NCI-H1105 treated with DMSO at 0.1 percent for 48 hours (cell line): ENCODE measurements at places on chromosomes 3 and 15.

DNA sequence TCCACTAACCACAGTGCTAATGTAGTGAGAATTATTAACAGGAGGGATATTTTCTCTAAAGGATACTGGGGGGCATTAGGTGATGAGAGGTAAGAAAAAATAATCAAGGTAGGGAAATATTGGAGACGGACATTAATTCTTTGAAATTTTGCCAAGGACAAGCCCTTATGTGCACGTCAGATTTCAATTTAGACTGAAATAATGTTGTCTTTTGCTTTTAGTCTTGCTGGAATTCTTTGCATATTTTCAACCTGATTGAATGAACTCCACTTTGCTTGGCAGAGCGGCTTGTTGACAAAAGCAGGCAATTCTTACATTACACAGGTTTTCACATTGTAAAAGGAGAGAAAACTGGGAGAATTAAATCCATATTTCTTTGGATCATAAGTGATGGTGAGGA, 25.0 kb upstream of the C3orf52 start:
- DNase-seq: no peak

DNA sequence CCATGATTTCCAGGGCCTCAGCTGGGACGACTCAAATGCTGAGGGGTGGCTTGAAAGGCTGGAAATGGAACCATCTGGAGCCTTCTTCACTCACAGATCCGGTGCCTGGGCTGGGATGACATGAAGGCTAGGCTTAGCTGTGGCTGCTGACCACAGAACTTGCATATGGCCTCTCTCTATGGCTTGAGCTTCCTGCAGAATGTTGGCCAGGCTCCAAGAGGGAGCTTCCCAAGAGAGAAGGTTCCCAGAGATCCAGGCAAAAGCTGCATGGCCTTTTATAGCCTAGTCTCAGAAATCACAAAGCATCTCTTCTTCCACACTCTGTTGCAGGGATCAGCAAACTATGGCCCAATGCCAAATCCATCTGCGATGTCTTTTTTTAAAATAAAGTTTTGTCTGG, 44.8 kb downstream of the GATM start:
- DNase-seq: no peak

DNA sequence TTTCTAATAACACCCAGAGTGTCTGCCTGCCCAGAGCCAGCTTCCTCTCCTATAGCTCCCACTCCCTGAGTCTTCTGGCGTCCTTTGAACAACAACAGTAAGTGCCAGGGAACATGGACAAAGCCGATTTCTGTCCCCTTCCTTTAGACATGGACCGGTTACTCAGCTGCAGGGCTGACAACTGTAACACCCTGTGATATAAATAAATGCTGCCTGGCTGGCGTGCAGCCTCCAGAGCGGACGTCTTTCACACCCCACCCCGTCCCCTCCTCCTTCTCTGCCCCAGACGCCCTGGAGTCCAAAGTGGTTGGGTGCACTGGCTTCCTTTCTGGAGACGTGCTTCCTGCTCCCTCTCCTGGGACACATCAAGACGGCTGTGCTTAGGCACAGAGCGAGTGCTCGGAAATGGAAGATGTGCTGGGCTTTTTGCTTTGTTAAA, 281.9 kb upstream of the LRRFIP2 start:
- no peak for DNase-seq

GRCh38 chr3:50156549-50157493, 1.7 kb downstream of the SEMA3F start:
- no peak for DNase-seq

GRCh38 chr3:101303089-101303731, 17.2 kb downstream of the IMPG2 start:
- DNase-seq: no peak

DNA sequence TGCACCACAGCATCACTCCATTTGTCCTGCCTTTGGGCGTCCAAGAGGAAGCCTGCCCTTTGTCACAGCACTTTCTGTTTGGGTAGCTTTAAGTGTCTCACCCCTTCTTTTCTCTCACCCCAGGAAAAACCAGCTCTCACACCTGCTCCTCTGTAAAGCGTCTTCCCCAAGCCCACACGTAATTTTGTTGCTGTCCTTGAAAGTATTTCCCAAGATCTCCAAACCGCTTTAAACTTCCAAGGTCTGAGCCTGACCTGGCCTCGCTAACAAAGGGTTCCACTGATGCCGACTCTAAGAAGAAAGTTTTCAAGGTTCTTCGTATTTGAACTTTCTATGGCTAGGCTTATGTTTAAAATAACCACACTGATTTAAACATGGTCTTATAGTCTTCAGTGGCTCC, 5.3 kb downstream of the ABHD2 start:
- no peak for DNase-seq

DNA sequence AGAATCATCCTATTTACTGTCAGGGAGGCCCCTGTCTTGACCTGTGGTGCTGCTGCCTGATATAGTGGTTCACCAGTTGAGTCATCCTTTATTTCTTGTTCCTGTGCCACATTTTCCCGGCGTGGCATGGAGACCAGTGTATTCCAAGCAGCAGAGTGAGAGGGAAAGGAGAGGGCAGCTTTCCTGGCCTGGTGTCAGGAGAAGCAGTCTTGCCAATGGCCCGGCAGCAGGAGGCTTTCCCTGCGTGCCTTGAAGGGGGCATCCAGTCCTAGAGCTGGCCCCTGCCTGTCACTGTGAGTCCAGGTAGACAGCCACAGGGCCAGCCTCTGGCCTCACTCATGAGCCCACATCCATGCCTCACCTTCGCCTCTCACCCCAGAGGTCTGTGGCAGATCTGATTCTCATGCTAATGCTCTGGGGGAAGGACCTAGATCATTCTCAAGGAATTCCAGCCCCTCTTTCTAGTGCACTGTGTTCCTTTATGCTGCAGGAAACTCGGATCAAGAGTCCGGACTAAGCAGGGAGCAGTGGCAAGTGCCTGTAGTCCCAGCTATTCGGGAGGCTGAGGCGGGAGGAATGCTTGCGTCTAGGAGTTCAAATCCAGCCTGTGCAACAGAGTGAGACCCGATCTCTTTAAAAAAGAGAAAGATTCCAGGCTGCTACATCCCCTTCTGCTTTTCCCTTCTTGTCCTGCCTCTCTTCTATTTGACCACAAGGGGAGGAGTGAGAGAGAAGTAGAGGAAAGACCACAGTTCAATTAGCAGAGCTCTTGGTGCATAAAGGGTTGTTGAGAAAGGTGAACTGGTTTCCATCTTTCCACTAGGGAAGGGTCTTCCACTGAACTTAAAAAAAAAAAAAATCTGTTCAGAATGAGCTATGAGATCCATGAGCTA, 66.8 kb upstream of the HACD2 start:
- no peak for DNase-seq

GRCh38 chr3:104947943-104948342, 418.8 kb upstream of the ALCAM start:
- DNase-seq: no peak

GRCh38 chr3:52323526-52324295, 7.6 kb downstream of the DNAH1 start:
- DNase-seq: no peak

DNA sequence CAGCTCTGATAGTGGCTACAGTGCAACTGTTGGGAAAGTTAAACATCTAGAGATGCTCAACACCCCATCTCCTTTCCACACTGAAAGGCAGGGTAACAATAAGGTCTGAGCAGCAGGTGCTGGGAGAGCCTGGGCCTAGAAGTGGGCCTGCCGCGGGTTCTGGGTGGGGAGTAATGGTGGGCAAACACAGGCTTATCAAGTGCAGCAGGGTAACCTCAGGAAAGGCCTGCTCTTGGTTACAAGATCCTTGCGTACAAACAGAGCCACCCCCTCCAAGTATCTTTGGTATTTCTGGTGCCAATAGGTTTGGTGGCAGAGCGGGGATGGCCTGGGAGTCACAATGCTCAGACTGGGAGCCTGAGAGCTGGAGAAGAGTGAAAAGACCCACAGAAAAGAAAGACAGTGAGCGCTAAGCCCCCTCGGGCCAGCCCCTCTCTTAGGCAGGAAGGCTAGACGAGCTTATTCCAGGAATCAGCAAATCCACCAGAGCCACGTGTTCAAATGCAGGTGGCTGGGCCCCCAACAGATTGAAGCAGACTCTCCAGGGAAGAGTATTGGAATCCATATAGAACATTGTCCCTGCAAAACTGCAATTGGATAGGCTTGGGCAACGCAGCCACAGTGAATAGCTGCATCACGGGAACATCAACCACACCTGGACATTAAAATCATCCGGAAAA, 2.7 kb downstream of the IQSEC1 start:
- DNase-seq: no peak

DNA sequence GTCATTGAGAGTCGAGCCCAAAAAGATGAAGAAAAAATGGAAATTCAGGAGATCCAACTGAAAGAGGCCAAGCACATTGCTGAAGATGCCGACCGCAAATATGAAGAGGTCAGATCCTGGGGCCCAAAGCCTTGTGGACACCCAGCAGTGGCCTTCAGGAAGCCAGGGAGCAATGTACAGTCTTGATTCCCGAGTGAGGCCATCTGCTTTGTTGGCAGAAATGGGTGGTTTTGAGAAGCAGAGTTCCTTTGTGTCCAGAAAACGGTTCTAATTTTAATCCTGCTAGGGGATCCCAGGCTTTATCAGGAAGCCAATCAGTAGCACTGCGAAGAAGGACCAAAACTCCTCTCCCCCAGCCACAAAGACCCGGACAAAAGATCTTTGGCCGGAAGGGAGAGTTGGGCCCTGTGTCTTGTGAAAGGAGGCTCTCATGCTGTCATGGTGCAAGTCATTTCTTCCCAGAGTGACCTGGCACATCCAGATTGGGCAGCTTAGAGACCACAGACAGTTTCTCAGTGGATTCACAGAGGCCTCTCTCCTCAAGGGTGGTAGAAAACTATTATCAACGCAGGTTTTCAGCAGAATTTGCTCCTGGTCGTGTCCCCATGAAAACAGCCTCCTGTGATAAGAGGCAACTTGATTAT, 17.1 kb downstream of the TPM1 start:
- DNase-seq: no peak

DNA sequence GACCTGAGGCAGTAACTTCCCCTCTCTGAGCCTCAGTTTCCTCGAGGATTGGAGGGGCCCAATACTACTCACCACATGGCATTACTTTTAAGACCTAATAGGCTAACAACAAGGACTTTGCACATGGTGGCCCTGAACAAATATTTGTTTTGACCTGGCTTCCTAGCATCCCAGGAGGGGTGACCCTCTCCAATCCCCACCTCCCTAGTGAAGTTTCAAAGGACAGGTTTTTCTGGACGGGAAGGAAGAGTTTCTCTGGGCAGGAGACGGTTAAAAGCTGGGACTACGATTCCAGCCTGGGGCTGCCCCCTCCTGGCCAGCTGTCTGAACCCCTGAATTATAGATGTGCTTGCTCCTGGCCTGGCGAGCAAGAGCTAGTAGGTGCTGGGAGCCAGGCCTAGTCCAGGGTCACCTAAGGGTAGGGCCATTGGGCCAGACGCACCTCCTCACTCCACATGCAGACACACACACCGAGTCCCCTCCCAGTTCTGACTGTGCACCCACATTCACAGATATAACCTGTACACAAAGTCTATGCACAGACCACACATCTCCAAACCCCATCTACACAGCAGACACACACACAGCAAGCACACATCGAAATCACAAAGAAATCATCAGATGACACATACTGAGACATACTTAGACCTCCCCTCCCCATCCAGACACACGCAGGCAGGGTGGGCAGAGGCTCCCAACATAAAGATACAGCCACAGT, 2.7 kb upstream of the ISL2 start:
- no peak for DNase-seq

- no peak for DNase-seq
Measured at GRCh38 chr3:104428337-104428925, 938.3 kb upstream of the ALCAM start.

DNA sequence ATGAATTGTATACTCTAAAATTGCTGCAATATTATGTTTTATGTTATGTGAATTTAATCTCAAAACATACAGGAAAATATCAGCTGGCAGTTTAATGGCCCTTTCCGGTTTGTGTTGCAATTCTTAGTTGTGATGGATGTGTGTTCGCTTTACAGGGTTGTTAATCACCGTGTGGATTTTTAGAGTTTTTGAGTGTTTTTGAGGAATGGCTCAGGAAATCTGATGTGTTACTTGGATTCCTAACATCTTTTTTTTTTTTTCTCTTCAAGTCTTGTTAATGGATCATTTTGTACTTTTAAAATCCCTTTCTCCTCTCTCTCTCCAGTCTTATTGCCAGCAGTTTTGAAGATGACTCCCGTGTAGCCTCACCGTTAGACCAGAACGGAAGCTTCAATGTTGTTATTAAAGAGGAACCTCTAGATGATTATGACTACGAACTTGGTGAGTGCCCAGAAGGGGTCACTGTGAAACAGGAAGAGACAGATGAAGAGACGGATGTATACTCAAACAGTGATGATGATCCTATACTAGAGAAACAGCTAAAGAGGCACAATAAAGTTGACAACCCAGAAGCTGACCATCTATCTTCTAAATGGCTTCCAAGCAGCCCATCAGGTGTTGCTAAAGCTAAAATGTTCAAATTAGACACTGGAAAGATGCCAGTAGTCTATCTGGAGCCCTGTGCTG, 35.7 kb downstream of the MGA start:
- DNase-seq: no peak

- no peak for DNase-seq
Measured at GRCh38 chr3:158233791-158234190, 123.9 kb downstream of the RSRC1 start.

- no peak for DNase-seq
Measured at GRCh38 chr3:47228088-47228487, 54.5 kb downstream of the KIF9 start.

DNA sequence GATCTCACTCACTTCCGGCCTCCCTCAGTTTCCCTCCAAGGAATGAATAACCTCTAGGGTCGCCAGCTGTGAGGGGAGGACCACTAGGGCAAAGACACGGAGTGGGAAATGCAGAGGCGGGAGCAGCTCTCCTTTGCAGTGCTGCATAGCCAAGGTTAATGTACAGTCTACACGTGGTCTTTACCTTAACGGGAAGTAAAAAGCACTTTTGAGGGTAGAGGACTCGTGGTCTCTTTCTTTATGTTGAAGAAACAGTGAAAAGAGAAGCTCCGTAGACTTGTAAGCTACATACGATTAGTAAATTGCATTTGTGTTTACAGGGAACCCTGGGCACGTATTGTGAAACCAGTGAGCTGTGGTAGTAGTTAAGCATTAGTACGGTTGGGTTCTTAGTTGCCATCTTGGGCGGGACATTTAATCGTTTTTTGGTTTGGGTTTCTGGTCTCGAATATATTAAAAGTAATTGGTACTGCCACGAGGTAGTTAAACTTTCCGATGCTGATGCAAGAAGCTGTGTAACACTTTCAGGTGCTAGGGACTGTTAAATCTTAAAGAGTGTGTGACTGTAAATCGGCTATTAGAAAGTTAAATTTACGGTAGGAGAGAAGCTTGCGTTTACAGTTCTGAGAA, 828 bp downstream of the U2SURP start:
- peak; percentile 71 for DNase-seq

GRCh38 chr3:157475921-157476414, 27.2 kb downstream of the VEPH1 start:
- no peak for DNase-seq

DNA sequence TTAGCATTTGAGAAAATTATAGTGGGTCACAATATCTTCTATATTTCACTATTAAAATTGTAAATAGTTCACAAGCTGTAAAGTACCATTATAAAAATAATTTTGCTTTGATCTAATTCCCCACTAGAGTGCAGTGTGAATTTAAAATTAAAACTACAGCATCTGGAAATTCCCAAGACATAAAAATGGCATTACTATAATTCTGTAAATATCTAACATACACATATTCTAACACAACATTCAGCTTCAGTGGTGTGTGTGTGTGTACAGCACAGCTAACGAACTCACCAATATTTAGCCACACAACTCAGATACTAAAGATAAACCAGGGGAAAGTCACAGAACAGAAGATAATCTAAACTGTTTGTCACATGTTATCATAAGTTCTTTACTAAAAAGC, 424.9 kb upstream of the ZNF385D start:
- DNase-seq: peak; percentile 6

- no peak for DNase-seq
Measured at GRCh38 chr15:59410391-59410896, 27.5 kb upstream of the FAM81A start.

GRCh38 chr3:137709011-137709601, 55.0 kb upstream of the SOX14 start:
- no peak for DNase-seq
